ENCODE measurements at places on chromosomes 4 and X.

DNA sequence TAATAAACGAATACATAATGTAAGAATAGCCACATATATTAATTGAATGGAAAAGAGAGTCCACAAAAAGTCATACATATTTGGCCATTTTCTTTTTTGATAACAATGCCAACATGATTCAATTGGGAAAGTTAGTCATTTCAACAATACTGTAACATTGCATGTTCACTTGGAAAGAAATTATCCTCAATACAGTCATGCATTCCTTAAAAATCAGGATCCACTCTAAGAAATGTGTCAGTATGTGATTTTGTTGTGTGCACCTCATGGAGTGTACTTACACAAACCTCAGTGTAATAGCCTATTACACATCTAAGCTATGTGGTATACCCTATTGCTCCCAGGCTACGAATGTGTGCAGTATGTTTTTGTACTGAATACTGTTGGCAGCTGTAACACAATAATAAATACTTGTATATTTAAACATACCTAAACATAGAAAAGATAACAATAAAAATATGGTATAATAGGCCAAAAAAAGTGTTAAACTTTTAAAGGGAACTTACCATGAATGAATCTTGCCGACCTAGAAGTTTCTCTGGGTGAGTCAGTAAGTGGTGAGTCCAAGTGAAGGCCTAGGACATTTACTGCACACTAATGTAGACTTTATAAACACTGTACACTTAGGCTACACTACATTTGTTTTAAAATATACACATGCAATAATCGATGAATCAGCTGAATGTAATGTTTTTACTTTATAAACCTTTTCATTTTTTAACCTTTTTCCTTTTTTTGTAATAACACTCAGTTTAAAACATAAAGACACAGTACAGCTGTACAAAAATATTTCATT is 806.8 kb downstream of the PCDH18 start:
- no peak for DNase-seq

GRCh38 chr4:89640620-89641366 is 196.2 kb downstream of the SNCA start:
- DNase-seq, result peak; percentile 80

DNA sequence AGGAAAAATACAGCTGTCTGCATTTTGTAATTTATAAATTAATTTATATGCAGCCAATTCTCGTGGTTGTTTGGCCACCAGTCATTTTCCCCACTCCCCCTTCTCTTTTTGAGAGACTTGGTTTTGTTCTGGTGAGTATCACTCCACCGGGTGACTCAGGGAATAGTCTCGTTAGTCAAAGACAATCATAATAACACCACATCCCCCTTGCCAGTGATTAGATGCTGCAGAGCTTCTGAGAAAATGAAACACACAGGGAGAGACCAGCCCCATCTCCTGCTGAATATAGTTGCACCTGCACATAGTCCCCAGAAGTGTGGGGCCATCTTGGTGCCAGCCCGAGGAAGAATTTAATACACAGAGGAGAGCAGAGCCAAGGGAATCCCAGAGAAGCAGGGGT is 8.0 kb upstream of the FNIP2 start:
- no peak for DNase-seq

DNA sequence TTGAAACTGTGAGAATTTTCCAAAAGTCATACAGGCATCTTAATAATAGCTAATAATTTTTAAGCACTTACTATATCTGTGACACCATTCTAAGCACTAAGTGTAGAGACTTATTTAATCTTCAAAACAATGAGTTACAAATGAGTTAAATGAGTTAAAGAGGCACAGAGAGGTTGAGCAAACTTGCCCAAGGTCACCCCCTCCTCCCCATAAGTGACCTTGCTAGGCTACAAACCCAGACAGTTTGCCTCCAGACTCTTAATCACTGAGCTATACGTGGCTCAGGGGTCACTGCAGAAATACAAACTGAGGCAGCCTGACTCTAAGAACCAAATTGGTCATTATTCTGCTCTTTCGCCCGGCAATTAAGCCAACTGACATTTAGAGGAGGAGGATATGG is 15.5 kb downstream of the CTPS2 start:
- no peak for DNase-seq

DNA sequence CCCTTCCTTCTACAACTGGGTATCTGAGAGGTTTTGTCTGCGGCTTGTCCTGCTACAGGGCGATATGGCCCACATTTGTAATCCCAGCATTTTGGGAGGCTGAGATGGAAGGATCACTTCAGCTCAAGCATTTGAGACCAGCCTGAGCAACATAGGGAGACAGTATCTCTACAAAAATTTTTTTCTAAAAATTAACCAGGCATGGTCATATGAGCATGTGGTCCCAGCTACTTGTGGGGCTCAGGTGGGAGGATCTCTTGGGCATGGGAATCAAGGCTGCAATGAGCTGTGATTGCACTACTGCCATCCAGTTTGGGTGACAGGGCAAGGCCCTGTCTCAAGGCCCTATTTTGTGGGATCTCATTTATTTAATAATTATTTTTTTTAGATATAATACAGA is 420.6 kb upstream of the PABPC4L start:
- no peak for DNase-seq

Data from HepG2 (cell line).